ENCODE measurements at places on chromosomes 16 and 17.

GRCh38 chr16:70804153-70804733 lies 3.3 kb upstream of the VAC14 start:
- DNase-seq = no peak

DNA sequence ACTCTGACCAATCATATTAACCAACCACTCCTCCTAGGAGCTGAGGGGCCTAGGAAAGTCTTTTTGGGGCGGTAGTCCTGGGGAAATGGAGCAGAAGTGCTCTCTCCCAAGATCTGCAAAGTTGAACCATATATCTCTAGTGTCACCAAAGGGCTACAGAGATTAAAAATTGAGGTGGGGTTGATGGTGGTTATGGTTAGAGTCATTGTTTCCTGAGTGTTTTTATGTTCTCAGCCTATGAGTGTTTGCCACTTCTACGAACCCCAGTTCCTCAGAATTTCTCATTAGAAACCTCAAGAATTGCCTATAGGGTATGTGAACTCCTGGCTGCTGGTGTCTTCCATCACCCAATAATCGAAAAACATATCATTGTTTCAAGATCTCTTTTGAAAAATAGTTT lies 217.8 kb downstream of the CDRT15L2 start:
- no peak for DNase-seq

GRCh38 chr16:77433146-77433545 lies 1.7 kb downstream of the ADAMTS18 start:
- no peak for DNase-seq

DNA sequence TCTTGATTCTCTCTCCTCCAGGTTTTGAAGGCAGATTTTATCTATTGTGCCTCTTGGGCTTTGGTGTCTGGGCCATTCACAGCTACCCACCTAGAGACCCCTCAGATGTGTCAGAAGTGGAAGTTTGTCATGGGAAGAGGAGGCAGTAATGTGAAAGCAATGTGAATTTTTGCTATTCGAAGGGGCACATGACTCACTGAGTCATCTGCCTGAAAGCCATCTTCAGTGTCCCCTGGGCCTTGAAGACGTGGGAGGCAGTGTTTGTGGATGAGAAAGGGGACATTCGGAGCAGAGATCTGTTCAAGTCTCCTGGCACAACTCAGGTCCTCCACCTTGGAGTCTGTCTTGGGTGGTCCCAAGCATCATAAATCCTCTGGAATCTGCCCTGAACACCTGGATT lies 530.2 kb downstream of the NPIPA7 start:
- DNase-seq = no peak

DNA sequence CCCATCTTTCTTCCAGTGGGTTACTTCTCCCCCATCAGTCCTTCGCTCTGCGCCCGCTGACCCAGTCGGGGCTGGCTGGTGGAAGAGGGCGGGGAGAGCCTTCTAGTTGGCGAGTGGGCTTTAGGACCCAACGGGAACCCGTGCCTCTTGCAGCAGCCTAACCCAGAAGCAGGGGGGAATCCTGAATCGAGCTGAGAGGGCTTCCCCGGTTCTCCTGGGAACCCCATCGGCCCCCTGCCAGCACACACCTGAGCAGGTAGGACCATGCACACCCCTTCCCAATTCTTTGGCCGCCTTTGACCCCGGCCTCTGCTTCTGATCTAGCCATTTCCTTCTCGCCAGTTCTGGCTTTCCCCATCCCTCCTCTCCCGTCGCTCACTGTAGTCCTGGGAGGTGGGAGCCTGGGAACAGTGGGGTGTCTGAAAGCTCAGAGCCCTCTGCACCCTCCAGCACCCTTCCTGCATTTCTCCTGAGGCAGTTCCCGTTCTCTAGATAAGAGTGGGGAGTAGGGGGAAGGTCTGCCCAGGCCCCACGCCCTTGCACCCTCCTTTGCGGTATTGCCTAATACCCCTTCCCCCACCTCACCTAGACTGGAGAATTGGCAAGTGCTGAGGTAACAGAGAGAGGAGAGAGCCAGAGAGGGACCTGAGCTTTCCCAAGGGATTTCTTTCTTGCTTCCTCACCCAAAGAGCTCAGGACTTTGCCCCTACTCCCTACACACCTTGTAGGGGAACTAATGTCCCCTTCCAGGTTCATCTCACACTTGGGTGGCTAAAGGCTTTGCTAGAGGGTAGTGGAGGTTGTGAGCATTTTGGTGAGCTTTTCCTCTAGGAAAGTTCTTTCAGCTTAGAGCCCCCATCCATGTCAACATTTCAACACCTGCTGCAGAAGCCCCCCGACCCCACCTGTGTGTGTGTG lies at the start of gene RARA:
TSS of gene RARA (plus strand) at position 150 of the 918 bp plus-strand sequence. CDS start 22,039 bp downstream, outside the sequence.
- no peak for DNase-seq

DNA sequence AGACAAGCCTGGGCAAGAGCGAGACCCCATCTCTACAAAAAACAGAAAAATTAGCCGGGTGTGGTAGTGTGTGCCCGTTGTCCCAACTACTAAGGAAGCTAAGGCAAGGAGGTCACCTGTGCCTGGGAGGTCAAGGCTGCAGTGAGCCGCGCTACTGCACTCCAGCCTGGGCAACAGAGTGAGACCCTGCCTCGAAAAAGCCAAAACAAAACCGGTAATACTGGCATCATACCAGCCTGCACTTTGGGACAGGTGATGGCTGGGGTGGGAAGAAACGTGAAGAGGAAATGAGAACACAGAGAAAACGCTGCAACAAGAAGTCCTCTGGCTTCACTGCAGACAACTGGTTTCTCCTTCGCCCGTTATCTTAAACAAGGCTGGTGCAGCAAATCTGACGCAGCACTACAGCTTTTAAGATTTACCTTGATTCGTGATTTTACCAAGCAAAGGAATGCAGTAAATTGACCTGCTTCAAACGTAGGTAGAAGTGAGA lies 725 bp upstream of the CASC3 start:
- no peak for DNase-seq

DNA sequence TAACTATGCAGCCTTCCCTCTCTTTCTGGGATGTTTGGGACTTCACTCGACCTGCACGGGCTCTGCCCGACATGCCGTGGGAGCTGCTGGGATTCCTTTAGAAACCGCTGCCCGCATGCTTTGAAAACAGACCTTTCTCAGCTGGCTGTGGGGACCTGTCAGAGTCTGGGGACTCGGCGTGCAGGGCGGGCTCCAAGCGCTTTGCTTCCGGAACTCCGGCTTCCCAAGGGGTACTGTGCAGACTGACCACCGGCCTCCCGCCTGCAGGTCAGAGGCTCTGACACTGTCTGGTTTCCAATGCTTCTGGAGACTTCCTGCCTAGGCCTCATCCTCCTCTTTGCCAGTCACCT lies 11.8 kb downstream of the PRSS27 start:
- no peak for DNase-seq

DNA sequence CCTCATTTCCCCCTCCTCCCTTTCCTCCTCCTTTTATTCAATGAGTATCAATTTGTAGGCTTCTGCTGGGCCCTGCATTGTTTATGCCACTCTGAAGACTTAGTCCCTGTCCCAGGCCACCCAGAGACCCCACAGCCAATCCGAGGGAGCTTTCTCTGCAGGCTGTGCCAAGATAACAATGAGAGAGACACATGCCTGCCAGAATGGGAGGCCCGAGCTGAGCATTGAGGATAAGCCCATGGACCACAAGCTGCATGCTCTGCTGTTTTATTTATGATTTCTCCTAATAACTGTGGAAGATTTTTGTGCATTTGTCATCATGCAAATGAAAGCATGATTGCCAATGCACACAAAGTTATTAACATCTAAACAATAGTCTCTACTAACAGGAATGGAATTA lies 3.0 kb downstream of the RCVRN start:
- DNase-seq = no peak

- DNase-seq = no peak
Observed at GRCh38 chr17:39553341-39553945, 54.3 kb downstream of the NEUROD2 start.

DNA sequence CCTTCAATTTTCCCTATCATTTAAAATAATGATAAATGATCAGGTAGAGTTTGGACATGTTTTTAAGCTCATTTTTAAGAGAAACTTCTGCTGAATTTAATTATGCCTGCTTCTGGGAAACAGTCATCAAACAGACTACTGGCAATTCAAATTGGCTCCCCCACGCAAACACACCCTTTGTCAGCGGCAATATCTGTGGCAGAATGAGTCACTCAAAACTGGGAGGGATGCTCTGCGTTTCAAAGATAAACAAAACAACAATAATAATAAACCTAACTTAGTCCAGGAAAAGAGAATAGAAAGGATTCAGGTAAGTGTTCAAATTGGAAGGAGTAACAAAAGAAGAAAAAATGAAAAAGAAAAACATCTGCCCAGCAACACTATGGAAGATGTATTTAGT lies 108.1 kb upstream of the ERCC4 start:
- no peak for DNase-seq

DNA sequence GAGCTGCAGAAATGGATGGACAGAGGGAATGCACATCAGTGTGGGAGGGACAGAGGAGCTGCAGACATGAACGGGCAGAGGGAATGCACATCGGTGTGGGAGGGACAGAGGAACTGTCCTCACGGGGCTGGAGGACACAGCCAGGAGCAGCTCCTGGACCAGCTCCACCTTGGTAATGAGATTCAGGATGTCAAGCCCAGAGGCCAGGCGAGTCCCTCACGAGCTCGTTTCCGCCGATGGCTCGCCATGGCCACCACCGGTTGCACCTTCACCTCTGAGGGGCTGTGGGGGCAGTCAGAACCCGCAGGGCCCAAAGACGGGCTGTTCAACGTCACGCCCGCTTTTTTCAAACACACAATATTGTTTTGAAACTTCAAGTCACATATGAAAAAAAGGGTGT lies 56.2 kb downstream of the RPH3AL start:
- no peak for DNase-seq

- no peak for DNase-seq
Observed at GRCh38 chr17:61402978-61403800, 3.5 kb downstream of the TBX2 start.

- DNase-seq = no peak
Observed at GRCh38 chr16:70685938-70686375, at the start of gene MTSS2. Gene MTSS2 (minus strand): TSS chr16:70686053. CDS start chr16:70685791, 262 bp downstream.

DNA sequence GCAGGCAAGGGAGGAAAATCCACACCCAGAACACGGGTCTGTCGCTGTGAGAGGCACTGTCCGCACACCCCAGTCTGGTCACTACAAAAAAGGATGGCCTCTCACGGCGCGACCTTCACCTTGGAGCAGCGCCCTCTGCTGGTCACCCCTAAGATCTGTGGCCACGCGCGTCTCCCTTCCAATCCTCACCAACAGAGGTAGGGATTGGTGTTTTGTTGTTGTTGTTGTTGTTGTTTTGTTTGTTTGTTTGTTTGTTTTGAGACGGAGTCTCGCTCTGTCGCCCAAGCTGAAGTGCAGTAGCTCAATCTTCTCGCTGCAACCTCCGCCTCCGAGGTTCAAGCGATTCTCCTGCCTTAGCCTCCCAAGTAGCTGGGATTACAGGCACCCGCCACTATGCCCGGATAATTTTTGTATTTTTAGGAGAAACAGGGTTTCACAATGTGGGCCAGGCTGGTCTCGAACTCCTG lies 15.0 kb upstream of the C17orf58 start:
- peak; percentile 38 for DNase-seq

GRCh38 chr17:80804466-80804865 lies 187.2 kb upstream of the CHMP6 start:
- DNase-seq = no peak

GRCh38 chr17:83177611-83178532 lies 98.5 kb downstream of the METRNL start:
- no peak for DNase-seq

GRCh38 chr16:84919708-84920107 lies 91.6 kb downstream of the ZDHHC7 start:
- no peak for DNase-seq

DNA sequence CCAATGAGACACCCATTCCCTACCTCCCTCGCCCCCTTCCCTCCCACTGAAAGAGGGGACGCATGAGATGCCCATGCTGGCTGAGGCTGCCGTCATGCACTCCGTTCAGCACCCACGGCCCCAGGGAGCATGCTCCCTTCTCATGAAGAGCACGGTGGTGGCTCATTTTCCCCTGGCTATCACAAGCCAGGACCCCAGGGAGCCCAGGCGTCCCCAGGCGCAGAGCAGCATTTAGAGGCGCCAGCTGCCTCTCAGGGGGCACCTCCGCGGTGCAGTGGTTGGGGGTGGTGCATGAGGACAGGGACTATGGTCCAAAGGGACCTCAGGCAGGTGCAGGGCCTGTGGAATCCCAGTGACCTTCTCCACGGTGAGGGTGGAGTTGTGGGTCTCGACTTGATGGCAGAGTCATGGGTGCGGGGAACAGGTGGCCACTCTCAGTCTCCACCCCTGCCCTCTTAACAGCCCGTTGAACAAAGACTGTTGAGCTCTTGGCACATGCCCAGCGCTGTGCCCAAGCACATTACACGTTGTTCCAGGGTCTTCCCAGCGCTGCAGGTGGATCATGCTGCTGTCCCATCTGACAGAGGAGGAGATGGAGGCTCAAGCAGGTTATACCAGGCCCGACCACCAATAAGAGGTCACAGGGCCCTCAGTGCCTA lies 13.6 kb downstream of the KIF19 start:
- DNase-seq = no peak

- DNase-seq = no peak
Observed at GRCh38 chr16:79777679-79778078, 177.1 kb upstream of the MAF start.

DNA sequence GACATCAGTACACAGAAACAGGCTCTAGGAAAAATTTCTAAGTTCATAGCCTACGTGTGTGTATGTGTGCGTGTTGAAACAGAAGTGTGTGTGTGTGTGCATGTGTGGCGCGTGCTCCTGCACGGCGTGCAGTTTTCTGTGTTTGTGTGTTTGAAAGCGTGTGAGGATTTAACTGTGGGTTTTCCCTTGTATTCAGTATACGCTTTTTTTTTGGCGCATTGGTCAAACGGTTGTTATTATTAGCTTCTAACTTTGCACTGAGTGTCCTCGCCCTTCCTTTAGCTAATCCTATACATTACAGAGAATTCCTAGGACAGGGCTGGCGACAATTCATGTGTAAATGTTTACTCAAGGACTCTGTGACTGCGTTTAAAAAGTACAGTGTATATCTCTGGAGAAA lies 23.0 kb downstream of the TMC6 start:
- DNase-seq = no peak

DNA sequence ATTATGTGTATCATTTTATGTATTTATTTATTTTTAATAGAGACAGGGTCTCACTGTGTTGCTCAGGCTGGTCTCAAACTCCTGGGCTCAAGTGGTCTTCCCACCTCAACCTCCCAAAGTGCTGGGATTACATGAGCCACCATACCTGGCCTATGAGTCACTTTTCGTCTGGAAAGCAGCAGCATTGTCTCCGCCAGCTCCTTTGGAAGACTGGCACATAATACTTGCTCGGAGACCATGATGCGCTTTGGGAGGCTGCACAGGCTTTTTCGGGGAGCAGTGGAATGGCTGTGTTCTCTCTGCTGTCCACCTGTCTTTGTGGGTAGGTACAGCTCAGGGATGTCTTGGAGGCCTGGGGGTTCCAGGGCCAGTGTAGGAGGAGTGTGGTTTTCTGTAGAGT lies 102.2 kb downstream of the AATF start:
- no peak for DNase-seq

DNA sequence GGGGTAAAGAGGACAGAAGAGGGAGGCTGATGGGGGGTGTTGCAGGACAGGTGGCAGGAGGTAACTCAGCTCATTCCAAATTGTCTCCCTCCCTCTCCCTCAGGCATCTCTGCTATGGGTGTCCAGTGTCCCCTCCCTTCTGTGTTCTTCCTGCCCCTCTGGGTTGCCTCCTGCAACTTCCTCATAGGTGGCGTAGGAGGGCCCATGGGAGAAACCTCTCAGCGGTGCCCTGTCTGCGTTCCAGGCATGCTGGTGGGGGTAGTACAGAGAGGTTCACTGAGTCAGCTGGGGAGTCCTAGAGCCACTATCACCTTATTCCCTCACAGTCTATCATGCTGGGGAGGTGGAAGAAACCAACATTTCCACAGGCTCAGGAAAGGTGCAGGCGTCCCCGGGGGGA lies 14.7 kb upstream of the ODF4 start:
- DNase-seq = no peak

- DNase-seq = no peak
Observed at GRCh38 chr16:68737046-68737729, at the start of gene CDH1. Gene CDH1 (plus strand): TSS chr16:68737292. CDS start chr16:68737416, 124 bp downstream.

Data from GM19239 (cell line).